ENCODE measurements at places on chromosomes 1 and 21. TPM values are rescaled to one million over a fixed set of nuclear protein-coding genes. Genes with fewer than 3 reads are reported as not detected.
A peak's percentile ranks its signal among the peaks of the same experiment; 100 is the strongest.

- no peaks in the 10 kb centered on the region for H3K27me3 ChIP-seq
- no peak for DNase-seq
- no peak overlapping the region for H3K4me3 ChIP-seq
- H3K27ac ChIP-seq: no peak overlapping the region
- H3K4me1 ChIP-seq: no peaks in the 10 kb centered on the region
Measured at GRCh38 chr1:222867316-222867715, 52.5 kb downstream of the DISP1 start.

DNA sequence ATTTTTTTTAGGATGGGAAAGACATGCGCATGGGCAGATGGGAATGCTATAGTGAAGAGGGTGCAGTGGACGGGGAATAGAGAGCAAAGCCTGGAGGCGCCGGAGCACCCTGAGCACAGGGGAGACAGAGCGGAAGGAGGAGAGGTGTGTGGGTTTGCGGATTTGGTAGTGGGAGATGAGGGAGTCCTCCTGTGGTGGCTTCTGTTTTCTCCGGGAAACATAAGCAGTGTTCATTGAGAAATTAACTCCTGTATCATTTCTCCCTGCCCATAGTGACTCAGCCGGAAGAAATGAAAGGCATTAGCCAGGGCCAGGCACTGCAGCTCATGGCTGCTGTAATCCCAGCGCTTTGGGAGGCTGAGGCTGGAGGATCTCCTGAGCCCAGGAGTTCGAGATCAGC is 4.7 kb upstream of the PTPRF start:
- DNase-seq: peak; percentile 65
- peak overlapping the region; percentile 6 for H3K27ac ChIP-seq
- H3K4me1 ChIP-seq: peaks cover 44% of the 10 kb centered on the region
- H3K36me3 ChIP-seq: no peaks in the 10 kb centered on the region
- H3K27me3 ChIP-seq: no peaks in the 10 kb centered on the region

The THEM5 gene
- total RNA-seq: not detected

The AGT gene
- total RNA-seq: not detected

DNA sequence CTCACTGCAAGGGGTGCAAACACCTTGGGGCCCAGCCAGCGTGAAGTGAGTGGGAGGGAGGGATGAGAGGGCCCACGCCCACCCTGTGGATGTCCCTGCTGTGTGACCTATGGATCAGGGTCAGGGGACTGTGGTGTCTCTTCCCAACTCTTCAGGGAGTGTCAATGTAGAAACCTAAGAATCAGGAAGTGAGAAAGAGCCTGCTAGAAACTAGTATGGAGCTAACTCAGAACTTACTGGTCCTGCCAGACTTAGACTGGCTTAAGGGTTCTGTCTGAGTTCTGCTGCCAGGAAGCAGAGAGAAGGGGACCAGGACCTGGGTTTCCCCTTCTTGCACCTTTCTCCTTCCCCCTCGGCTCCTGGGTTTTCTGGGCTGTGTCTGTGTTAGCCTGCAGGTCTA is 1.8 kb upstream of the IL10 start:
- no peak for DNase-seq
- H3K36me3 ChIP-seq: no peaks in the 10 kb centered on the region
- H3K27ac ChIP-seq: no peak overlapping the region
- H3K4me1 ChIP-seq: no peaks in the 10 kb centered on the region

DNA sequence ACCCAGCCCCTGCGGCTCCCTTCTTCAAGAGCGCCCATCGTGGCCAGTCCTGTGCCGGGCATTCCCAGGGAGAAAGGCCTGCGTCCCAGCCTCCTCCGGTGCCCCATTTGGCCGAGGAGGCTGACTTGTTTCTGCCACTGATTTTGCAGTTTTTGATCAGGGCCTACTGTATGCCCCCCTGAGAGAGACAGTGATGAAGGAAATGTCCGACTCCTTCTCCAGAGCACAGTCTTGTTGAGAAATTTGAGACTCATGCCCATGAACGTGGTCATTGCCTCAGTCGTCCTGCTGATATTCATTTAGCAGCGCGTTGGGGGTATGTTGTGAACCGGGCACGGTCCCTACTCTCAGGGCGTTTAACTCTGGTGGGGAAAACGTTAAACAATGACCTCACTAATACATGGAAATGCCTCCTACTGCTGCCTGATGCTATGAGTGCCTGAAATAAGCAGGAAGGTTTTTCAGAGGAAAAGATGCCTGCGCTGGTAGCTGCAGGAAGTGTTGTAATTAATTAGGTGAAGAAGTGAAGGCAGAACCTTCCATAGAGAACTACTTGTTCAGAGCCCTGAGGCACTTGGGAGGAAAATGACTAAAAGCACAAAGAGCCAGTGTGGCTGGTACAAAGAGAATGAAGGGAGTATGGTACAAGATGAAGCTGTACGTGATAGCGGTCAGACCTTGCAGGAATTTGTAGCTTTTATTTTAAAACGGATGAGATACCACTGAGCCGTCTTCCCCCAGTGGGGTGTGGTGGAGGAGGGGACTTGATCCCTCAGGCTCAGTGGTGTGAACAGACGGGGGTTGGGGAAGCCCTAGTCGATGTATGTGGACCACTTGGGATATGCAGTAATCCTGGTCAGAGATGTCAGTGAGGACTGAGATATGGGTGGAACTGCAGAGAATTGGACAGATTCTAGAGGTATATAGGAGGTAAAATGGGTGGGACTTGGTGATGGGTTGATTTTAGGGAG is 730 bp downstream of the ZCCHC17 start:
- peaks cover 26% of the 10 kb centered on the region for H3K36me3 ChIP-seq
- peak; percentile 41 for DNase-seq
- H3K4me1 ChIP-seq: peaks cover 28% of the 10 kb centered on the region
- no peaks in the 10 kb centered on the region for H3K27me3 ChIP-seq

The OVAAL gene
- not detected for total RNA-seq

DNA sequence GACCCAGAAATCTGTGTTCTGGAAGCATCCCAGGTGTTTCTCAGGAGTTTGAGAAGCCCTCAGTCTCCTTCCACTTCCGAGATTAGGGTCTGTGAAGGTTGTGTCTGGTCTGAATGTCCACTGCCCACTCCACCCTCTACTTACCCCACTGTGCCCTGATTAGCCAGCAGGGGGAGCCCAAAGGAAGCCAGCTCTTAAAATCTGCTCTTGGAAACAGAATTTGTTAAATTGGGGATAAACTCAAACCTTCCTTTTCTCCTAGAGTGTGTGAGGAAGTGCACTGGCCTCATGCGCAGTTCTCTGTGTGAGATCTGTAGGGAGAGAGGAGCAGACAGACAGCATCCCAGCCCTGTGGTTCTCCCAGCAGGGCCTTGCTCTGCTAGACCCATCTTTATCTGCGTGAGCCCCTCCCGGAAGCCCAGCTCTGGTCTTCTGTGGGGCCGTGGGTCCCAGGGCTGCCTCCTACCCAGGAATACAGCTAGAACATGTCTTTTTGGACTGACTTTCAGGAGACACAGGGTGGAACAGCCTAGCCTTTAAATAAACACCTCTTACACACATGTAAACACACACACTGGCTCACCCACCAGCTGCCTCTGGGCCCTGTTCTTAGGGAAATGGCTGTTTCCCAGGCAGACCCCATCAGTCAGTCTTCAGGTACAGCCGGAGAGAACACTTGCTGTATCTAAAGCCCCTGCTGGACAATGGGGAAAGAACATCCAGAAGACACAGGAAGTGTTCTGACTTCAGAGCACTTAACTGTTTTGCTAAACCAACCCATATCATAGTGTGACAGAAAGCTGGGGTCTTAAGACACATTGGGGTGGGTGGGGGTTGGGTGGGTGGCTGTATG is 52.2 kb downstream of the SMYD2 start:
- DNase-seq: peak; percentile 79
- H3K4me1 ChIP-seq: no peaks in the 10 kb centered on the region
- H3K27me3 ChIP-seq: no peaks in the 10 kb centered on the region
- peak overlapping the region; percentile 73 for H3K27ac ChIP-seq
- H3K36me3 ChIP-seq: peaks cover 55% of the 10 kb centered on the region

DNA sequence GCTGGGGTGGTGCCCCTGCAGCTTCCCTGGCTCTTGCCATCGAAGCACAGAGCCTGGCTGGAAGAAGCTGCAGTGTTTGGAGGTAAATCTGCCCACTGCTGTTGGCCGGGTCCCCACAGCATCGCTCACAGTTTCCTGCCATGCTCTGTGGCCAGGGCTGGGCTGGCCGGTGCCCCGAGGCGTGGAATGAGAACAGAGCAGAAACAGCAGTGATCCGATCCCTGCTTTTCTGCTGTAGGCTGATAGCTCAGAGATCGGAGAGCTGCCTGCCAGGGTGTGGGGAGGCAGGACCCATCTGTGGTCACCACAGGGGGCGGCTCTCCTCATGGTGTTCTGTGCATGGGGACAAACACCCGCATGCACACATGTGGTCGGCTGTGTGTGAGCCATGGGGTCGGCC is 11.5 kb downstream of the SLC45A1 start:
- H3K36me3 ChIP-seq: no peaks in the 10 kb centered on the region
- H3K27me3 ChIP-seq: no peaks in the 10 kb centered on the region
- H3K4me1 ChIP-seq: no peaks in the 10 kb centered on the region
- no peak overlapping the region for H3K27ac ChIP-seq

DNA sequence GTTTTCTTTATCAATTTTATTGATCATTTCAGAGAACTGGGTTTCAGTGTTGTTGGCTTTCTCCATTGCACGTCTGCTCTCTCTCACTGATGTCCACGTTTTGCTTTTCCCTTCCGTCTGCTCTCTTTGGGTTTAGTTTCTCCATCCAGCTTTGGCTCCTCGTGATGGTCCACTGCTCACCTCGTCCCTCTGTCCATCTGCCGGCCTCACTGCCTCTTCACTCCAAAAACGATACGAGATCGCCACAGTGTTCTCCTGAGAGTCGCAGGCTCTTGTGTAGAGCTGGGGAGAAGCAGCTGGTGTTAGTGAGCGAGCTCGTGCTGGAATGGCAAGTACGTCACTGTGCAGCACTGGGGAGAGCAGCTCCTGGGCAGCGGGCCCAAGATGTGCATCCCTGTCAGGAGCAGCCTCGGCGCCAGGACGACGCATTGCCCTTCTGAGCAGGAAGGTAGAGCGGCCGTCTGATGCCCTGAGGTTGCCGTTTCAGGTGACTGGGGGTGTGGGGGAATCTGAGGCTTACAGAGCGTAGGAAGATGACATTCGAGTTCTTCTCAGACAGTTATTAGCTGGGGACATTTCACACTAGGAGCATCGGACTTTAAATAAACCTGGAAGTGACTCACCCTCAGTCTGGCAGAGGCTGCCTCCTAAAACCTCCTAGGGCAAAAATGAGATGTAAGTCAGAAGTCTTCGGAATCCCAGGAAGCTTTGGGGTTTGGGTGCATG is 31.4 kb upstream of the PCBP3 start:
- DNase-seq: peak; percentile 85
- H3K4me3 ChIP-seq: no peak overlapping the region
- H3K4me1 ChIP-seq: peaks cover 14% of the 10 kb centered on the region
- H3K36me3 ChIP-seq: no peaks in the 10 kb centered on the region

The FCRLA gene
- 0.47 TPM for total RNA-seq

Data from MCF 10A (cell line).